Stimulated activated CD8-positive, alpha-beta memory T cell treated with anti-CD3 and anti-CD28 coated beads, Interleukin-4, amount 100 ng/mL, for 4 hours (primary cell): ENCODE measurements at places on chromosomes 2 and 18.

DNA sequence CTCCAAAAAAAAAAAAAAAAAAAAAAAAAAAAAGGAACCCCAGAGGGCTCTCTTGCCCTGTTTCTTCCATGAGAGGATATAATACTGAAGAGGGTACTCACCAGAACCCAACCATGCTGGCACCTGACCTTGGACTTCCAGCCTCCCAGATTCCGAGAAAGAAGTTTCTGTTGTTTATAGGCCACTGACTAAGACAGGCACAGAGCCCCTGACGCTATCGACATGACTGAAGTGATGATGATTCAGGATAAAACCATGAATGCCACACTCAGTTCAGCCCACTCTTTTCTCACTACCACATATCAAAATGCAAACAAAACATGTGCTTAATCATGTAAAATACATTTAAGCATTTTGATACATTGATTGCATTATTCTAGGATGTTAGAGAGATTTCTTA is 66.1 kb upstream of the CDCA7 start:
- DNase-seq: no peak

GRCh38 chr2:189559579-189560272 is 20.9 kb downstream of the SLC40A1 start:
- no peak for DNase-seq

DNA sequence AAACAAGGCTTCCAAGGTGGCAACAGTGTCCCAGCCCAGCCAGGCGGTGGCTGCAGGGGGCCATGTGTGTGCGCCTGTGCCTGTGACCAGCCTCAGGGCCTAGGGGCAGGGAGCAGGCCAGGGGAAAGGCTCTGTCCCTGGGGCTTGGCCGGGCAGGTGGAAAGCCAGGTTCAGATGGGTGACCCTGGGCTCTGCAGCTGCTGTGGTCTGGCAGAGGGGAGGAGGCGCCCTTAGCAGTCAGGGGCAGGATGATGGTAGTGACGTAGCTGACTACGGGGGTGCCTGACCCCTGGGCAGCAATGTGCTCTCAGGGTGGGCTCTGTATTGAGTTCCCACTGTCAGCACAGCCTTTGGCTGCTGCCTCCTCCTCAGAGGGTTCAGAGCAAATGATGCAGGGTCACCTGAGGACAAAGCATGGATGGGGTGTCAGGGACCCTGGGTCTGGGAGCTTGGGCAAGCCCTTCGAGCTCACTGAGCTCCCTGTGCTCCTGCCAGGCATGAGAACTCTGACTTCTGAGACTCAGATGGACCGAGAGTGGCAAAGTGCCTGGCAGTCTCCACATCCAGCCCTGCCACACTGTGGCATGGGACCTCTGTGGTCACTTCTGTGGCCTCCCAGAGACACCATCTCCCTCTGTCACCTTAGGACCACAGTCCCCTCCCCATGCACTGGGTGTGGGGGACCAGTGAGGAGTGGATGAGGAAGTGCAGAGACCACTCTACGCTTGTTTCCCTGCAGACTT is 56.6 kb upstream of the ALPP start:
- no peak for DNase-seq

DNA sequence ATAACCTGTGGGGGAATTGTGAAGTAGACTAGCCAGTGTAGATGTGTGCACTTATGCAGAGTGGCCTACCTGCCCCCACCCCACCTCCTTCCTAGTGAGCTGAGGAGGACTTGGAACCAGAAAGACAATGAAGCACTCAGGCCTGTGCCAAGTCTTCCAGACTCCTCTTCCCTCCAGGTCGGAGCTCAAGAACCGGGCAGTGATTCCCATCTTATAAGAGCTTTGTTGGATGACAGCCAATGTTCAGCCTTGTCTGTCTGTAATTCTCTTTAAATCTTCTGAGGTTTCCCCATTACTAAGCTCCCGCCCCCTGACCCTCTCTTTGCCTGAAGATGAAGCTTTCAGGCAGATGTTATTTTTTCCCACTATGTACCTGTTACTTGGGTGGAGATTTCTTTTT is 121.0 kb downstream of the SMAD2 start:
- no peak for DNase-seq

GRCh38 chr2:37877457-37878315 is 47.4 kb upstream of the RMDN2 start:
- DNase-seq: no peak
